IPS-NIHi11 (cell line): ENCODE measurements at places on chromosomes 6 and 20.

- no peak for DNase-seq
These were observed 1.3 kb upstream of the ARHGAP18 start for GRCh38 chr6:129711271-129711631.

DNA sequence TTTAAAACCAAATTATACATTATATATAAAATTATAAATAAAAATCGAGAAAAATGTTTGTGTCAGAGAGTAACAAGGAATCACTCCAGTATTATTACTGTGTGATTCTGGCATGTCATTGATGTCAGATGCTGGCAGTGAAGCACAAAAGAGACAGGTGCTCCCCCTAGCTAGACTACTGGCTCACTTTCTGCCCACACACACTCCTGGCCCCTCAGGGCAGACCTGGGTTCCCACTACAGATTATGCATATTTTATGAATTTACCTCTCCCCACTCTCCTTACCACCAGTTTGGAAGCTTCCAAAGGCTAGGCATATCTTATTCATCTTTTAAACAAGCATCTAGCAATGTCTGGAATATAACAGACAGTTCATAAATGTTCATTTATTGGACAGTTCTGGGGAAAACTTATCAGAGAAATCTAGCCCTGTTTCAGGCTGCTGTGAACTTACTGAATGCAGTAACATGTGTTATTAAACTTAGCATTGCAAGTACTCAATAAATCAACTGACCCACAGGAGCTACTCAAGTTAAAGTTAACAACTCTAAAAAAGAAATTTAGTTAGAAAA, 12.8 kb downstream of the SNX3 start:
- no peak for DNase-seq

DNA sequence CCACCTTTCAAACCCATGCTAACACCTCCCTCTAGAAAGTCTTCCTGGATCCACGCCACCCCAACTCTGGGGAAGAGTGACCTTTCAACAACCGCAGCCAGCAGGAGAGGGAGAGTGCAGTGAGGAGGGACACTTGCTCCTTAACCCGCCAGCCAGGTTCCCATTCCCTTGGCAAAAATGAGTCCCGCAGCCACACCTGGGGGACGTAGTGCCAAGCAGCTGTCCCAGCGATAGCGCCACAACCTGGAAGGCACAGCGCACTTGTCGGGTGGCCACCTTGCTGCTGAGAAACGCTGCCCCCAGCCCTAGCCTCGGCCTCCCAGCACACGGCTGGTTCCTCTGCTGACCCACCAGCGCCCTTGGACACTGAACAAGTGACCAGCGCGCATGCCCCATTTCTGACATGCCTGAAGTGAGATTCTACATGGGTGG, 119.3 kb downstream of the JPH2 start:
- no peak for DNase-seq

GRCh38 chr6:1326535-1327121, 14.7 kb downstream of the FOXQ1 start:
- DNase-seq: no peak

- no peak for DNase-seq
These were observed 62.9 kb downstream of the TENT5A start for GRCh38 chr6:81689580-81689979.

GRCh38 chr6:16421462-16421960, 183.1 kb downstream of the GMPR start:
- no peak for DNase-seq

DNA sequence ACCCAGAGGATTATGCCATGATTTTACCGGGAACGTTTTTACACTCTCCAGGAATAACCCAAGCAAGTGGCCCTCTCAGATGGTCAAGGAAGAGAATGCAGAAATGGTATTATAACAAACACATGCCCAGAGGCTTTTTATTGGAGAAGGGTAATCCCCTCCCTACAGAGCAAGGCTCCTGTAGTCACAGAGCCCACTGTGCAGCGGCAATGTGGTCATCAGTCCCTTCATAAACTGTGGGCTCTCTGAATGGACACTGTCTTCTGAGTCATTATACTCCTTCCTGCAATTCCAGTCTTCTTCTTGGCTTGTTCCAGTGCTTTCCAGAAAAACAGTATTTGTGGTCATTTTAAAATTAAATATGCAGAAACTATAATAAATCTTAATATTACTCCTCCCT, 74.7 kb downstream of the LAMA4 start:
- DNase-seq: no peak

GRCh38 chr6:90294008-90294511, 2.6 kb downstream of the BACH2 start:
- DNase-seq: no peak

DNA sequence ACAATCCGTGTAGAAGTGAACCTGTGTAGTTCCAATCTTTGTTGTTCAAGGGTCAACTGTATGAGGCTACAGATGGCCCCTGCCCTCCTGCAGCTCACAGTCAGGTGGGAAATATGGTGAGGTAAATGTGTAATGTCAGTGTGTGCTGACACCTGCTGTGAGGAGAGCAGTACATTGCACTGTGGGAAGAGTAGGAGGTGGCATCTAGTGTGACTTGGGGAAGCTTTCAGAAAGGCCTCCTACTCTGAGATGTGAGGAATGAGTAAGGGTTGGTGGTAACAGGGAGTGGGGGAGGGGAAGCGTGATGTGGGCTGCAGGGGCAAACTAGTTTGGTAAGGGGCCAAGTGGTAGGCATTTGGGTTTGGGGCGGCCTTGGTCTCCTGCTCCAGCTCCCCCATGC, 188.8 kb downstream of the FARS2 start:
- DNase-seq: no peak

- no peak for DNase-seq
These were observed 10.2 kb upstream of the EEF1A2 start for GRCh38 chr20:63509088-63509564.

GRCh38 chr6:1971612-1972011, 273.8 kb downstream of the GMDS start:
- DNase-seq: no peak

DNA sequence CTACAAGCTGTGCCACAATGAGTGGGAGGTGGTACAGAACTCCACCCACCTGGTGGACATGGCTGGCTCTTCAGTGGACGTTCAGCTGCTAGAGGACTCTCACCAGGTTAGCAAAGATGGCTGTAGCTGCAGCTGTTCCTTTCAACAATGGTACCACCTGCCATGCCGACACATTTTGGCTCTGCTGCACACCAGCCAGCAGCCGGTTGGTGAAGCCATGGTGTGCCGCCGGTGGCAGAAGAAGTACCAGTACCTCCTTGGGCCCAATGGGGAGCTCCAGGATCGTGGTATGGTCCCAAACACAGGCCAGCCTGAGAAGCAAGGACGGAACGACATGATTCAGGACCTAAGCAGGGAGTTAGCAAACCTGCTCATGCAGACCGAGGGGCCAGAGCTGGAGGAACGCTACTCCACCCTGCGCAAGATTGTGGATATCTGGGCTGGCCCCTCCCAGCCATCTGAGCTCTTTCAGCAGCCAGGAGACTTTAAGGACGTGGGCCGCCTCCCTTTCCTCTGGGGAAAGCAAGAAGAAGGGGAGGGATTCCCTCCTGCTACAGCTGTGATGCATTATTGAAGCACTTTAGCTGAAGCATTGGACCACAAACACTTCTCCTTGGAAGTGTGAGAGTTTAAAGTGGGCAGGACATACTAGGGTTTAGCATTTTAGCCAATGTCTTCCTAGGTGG, 2.8 kb upstream of the ZSWIM1 start:
- no peak for DNase-seq

DNA sequence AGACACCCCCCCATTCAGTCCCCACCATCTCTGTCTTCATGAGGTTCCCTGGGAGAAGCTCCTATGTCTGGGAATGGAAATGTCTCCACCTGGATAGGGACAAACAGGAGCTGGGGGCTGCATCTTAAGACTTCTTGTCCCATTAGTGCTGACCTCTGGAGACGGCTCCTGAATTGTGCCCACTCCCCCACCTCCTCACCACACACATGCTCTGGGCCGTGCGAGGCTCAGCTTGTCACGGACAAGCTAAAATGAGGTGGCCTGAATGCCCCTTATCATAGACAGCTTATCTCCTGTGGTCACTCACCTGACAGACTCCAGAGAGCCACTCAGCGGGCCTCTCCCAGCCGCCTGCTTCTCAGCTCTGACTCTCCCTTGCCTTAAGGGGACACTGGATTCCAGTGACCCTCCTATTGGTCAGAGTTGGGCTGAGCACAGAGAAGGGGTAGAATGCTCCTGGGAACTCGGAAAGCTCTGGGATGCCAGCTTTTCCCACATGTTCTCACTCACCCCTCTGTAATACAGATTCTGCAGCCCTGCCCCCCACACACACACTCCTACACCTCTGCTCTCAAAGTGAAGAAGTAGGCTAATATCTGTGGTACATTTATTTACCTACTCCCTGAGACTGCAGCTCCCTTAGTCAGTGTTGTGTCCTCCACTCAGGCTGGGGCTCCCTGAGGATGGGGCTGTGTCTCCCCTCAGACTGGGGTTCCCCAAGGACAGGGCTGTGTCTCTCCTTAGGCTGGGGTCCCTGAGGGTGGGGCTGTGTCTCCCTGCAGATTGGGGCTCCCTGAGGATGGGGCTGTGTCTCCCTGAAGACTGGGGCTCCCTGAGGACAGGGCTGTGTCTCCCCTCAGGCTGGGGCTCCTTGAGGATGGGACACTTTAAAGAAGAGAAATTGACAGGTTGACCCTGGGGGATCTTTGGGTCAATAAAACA, 167.5 kb downstream of the VEGFA start:
- DNase-seq: no peak

- DNase-seq: no peak
These were observed 161.7 kb upstream of the BMP5 start for GRCh38 chr6:56036916-56037600.

DNA sequence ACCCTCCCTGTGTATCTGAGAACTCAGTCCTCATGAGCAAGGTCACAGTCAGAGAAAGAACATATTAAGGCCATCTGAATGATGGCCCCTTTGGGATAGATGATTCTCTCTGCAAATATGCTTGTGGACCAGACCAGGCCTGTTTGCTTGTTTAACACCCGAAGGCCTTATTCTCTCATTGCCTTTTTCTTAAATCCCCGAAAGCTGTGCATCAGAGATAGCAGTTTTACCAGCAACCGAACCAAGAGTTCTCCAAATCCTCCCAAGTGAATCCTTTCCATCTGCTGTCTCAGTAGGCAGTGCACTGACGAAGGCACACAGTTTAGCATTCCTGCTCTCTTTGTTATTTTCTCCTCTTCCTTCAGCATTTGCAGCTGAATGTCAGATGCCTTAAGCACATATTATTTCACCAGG, 79.8 kb downstream of the TRMT6 start:
- no peak for DNase-seq

- DNase-seq: no peak
These were observed 64.7 kb downstream of the AK9 start for GRCh38 chr6:109626311-109626710.
